ENCODE measurements at places on chromosomes 2 and 18.

- no peak for DNase-seq
These were observed 177.1 kb downstream of the ETAA1 start for GRCh38 chr2:67574230-67574629.

DNA sequence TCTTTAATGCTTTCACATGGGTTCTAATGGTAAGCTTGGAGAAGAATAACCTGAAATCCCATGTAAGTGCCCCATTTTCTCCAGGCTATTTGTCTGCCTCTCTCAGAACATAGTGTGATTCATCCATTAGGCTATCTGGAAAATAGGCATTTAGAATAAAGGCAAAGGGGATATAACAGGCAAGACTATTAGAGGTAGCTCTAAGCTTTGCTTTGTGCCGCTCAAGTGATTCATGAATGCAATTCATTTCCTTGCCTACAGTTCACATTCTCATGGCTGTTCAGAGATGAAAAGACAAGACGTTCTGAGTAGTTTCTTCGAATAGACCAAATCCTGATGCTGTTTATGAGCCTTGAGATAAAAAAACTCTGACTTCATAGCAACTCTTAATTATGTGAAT, 101.7 kb downstream of the ANKRD44 start:
- DNase-seq, result no peak

- DNase-seq, result no peak
These were observed 1300.1 kb upstream of the ACVR2A start for GRCh38 chr2:146544701-146545100.

DNA sequence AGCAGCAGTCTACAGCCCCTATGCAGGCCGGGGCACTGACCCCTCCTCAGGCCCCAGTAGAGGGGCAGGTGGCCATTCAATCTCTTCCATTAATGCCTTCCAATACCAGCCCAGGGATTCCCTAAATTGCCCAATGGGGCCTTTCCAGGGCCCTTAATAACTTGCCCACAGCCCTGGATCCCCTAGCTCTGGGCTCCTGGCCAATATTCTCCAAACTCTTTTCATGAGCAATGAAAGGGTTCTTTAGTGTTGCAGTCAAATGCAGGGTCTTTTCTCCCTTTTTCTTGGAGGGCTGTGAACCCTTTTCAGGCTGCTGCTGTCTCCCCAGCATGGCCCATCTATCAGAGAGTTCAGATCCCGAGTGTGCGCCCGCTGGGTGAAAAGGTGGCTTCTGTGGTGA, 41.3 kb upstream of the SLC1A4 start:
- DNase-seq, result no peak

GRCh38 chr2:180573951-180574350, 406.5 kb upstream of the UBE2E3 start:
- no peak for DNase-seq

- no peak for DNase-seq
These were observed 808.0 kb upstream of the SOX11 start for GRCh38 chr2:4884117-4884571.

DNA sequence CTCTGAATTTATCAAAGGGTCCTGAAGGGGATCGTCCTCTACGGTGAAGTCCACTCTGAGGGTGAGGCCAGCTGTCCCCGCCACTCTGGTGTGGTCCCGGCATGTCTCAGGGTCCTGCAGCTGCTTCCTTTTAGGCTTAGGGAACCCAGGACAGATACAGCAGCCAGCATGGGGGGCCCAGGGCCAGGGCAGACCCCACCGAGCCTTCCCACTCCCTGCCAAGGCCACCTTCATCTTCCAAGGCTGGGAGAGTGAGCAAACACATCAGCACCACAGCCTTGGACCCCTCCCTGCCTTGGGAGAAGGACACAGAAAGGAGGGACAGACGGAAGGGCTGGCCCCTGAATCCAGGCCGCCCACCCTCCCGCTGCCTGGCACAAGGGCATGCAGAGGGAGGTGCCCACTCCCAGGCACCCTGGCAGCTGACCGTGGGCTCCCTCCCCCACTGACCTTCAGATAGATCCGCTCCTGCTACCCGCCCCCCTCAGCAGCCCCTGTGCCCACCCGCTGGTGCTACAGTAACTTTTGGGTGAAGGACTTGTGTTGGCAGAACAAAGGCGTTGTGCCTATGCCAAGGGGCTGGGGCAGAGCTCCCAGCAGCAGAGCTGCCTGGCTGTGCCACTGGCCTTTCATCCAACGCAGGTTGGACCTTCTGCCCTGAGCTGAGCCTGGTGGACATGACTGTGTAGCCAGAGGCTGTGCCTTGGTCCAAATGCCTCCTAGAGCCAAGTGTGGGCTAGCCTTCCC, 7.6 kb downstream of the CYP26B1 start:
- DNase-seq, result no peak

DNA sequence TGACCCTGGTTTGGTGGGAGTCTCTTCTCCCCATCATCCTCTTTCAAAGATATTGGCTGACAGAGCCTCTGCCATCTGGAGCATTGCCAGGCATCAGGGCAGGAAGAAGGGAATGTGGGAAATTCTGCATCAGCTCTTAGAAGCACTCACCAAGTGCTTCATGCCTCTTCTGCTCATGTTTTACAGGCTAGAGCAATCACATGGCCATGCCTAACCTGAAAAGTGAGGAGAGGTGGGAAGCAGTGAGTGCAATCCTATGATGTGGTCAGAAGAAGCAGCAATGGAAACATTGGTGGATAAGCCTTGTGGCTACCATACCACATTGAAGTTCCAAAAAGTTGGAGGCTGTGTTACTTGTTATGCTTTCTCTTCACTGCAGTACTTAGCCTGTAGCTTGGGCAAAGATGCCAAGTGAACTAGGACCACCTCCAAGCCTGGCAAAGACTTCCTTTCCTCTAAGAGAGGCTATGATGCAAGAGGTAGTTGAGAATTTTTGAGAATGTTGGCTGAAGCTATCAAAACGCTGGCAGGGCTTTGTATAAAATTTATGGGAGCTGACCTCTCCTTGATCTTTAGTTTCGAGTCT, 64.1 kb downstream of the BCL2L11 start:
- DNase-seq, result no peak

DNA sequence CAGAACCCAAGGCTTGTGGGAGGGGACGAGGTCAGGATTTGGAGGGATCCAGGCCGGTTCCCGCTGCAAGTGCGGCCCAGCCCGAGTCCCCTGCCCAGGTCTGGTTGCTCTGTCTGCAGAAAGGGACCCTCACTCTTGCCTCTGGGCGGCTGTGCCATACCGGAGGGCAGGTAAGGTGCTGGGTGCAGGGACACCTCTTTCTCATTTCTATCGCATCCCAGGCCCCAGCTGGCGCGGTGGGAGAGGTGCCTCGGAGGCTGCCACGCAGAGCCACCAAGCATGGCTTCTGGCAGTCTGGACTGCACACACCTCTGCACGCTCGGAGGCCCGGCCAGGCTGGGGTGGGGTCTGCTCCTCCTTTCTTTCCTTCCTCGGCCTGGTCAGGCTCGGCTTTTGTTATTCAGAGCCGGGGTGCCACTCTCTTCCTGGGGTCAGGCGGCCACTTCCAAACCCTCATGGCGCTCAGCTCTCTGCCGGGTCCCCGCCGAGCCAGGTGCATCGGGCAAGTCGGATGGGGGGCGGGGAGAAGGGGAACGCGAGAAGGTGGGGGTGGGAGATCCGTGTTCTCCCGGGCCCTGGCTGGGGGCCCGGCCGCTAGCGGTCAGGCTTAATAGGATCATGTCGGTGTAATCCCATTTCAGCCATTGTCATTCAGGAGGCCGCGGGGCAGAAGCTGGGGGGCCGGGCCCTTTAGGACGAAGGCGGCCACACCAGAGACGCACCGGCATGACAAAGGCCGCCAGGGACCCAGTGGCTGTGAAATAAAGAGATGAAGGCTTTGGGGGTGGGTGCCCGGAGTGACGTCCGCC, 9.0 kb downstream of the GBX2 start:
- no peak for DNase-seq

- DNase-seq, result no peak
These were observed 26.5 kb downstream of the PSD4 start for GRCh38 chr2:113200236-113200635.

DNA sequence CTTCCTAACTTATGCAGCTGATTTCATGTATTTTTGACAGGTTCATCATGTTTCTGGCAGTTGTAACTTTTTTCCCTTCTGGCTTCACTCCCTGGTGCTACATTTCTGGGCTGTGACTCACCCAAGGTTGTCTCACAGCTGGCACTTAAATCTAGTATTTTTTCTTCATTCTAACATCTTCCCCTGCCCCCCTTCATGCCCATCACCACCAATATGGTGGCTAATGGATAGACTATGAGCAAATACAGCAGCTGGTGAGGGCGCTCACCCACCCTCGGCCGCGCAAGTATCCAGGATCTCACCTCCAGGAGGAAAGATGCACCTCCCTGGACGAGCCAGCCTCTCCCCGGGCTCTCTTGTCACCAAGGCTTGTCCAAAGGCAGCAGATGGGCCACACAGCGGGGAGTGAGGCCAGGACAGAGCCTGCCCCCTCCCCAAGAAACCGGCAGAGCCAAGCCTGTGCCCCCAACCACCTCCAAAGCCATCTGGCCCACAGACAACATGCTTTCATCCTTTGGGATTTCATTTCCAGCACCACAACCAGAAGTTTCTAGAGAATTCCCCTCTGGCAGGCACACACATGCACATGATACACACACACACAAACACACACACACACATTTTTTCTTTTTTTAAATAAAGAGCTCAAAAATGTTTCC, 39.1 kb downstream of the ATOH8 start:
- DNase-seq, result no peak

DNA sequence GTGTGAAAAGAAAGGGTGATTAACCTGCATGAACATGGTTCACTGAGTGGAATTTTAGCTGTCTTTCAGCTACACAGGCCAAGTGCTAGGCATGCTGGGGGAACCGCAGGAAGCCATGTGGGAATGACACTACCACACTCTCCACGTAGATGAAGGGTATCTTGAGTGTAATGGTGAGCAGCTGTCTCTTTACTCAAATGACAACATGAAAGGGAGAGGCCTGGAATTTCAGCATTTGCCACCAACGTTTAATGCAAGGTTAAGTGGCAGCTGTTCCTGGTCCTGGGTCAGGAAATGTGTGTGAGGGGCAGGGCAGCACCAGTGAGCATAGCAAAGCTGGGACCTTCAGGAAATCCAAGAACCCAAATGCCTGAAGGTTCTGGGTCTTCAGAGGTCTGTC, 588.4 kb downstream of the SLC4A3 start:
- no peak for DNase-seq

DNA sequence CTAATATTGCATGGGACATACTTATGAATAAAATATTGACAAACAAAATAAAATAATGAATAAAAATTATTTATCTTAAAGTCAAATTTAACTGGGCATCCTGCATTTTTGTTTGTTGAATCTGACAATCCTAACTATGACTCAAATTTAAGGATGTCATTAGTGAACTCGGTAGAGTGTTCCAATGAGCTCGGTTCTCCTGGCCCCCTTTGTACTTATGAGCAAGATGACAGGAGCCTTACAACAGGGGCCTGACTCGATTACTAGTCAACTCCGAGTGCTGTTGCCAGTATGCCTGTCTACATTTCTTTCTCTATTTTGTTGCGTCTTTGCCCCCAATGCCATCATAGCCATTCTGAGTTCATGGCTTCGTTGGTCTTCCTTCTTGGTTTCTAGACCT, 40.3 kb downstream of the HRH4 start:
- DNase-seq, result no peak

DNA sequence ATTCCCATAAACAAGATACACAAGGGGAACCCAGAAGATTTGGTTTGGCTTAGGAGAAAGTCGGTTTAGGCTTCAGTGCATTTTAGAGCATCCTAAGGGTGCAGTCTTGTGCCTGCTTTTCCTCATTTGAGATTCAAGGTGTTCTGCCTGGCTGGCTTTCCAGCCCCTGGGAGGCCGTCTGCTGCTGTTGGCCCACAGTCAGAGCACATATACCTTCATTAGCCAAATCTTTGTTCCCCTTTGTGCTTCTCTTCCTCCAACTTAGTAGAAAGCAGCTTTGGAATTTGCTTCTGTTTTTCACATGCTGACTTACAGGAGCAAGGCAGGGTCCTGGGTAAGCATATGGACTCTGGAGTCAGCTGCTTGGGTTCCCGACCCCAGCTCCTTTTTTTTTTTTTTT, 477.1 kb upstream of the TCF4 start:
- DNase-seq, result no peak

DNA sequence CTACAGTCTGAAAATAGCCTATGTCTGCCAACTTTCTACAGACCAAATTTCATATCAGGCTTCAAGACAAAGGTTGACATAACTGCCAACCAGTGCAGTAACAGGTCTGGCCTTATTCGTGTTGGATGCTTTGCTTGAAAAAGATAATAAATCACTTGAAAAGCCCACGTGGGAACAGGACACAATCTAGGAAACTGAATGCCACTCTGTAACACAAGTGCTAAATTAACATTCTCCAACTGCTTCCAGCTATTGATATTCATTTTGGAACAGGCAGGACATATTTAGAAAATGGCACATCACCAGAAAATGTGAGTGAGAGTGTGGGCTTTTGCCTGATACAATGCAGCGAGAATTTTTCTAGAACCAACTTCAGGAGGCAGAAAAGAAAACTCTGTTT, 165.9 kb upstream of the CCDC150 start:
- DNase-seq, result no peak

- no peak for DNase-seq
These were observed 616.6 kb upstream of the FSHR start for GRCh38 chr2:49770919-49771318.

DNA sequence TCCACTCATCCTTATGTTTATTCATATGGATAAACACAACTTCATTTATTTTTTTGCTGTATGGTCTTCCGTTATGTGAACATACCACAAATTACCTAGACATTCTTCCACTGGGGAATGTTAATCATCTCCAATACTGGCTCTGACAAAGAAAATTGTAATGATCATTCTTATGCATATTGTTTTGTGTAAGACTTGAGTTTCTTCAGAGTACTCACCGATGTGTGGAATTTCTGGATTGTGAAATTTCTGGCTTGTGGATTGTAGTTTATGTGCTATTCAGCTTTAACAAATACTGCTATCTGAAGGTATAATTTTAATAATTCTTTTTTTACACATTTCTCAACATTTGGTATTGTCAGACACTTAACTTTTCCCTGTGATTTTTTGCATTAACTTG, 212.2 kb upstream of the THUMPD2 start:
- no peak for DNase-seq

GRCh38 chr18:3345452-3345851, 83.5 kb downstream of the MYL12B start:
- DNase-seq, result no peak

DNA sequence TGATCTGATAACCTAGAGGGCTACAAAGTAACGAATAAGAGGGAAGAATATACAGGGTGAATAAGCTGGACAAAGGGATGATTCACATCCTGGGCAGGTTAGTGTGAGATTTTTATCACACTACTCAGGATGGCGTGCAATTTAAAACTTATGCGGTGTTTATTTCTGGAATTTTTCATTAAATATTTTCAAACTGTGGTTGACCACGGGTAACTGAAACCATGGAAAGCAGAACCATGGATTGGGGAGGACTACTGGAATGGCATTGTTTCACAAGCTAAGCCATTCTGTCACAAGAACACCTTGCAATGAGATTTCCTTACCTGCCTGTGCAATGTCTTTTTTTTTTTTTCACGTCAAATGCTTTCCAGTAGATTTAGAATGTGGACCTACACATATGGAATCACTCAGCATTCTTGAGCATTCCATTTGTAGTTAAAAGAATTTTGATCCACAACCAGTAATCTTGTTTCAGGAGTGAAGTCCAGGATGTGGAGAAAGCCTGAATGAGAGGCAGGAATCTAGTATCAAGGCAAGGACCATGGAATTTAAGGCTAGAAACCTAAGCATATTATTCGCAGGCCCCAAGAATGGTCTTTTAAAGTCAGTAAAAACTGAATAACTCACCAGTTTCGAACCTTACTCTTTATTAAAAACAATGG, 8.0 kb upstream of the CDK15 start:
- no peak for DNase-seq

GRCh38 chr2:30234180-30234971, 3.0 kb downstream of the LBH start:
- no peak for DNase-seq

Measured in cortex of kidney (tissue), 1 donor.